ENCODE measurements at places on chromosomes 2 and 18.

DNA sequence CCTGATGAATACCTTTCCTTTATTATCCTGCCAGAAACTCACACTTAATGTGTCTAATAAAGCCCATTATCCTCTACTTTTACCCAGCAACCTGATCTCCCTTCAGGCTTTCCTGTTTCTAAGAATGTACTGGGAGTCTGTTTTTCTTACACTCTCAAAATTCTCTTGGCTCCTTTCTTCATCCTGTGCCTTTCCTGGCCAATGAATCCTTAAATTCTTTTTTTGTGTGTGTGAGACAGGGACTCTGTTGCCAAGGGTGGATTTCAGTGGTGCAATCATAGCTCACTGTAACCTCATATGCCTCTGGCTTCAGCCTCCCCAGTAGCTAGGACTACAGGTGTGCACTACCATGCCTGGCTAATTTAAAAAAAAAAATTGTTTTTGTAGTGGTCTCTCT lies 72.7 kb downstream of the MAP2 start:
- peaks cover 17% of the 10 kb centered on the region for H3K4me1 ChIP-seq
- DNase-seq, result no peak
- no peaks in the 10 kb centered on the region for H3K27me3 ChIP-seq
- H3K27ac ChIP-seq, result peak overlapping the region; percentile 74
- no peak overlapping the region for H3K4me3 ChIP-seq

GRCh38 chr18:7740821-7741220 lies 173.7 kb downstream of the PTPRM start:
- peaks cover 10% of the 10 kb centered on the region for H3K4me1 ChIP-seq
- no peaks in the 10 kb centered on the region for H3K36me3 ChIP-seq
- no peak overlapping the region for H3K4me3 ChIP-seq

- H3K4me1 ChIP-seq, result no peaks in the 10 kb centered on the region
- no peaks in the 10 kb centered on the region for H3K36me3 ChIP-seq
- no peak for DNase-seq
- H3K27me3 ChIP-seq, result no peaks in the 10 kb centered on the region
- no peak overlapping the region for H3K4me3 ChIP-seq
These were observed 466.7 kb upstream of the FSHR start for GRCh38 chr2:49621016-49621415.

GRCh38 chr2:3487432-3487831 lies 31.9 kb downstream of the ADI1 start:
- no peak overlapping the region for H3K4me3 ChIP-seq
- no peak overlapping the region for H3K27ac ChIP-seq
- H3K4me1 ChIP-seq, result no peaks in the 10 kb centered on the region

GRCh38 chr18:79540904-79541282 lies 138.7 kb upstream of the CTDP1 start:
- peaks cover 11% of the 10 kb centered on the region for H3K27me3 ChIP-seq
- DNase-seq, result no peak
- H3K4me3 ChIP-seq, result no peak overlapping the region
- no peak overlapping the region for H3K27ac ChIP-seq

GRCh38 chr18:48847807-48848486 lies 102.8 kb downstream of the SMAD7 start:
- H3K27ac ChIP-seq, result no peak overlapping the region
- no peaks in the 10 kb centered on the region for H3K4me1 ChIP-seq
- H3K4me3 ChIP-seq, result no peak overlapping the region
- no peaks in the 10 kb centered on the region for H3K27me3 ChIP-seq

- H3K36me3 ChIP-seq, result no peaks in the 10 kb centered on the region
- H3K27me3 ChIP-seq, result no peaks in the 10 kb centered on the region
- H3K4me3 ChIP-seq, result no peak overlapping the region
- DNase-seq, result no peak
- no peak overlapping the region for H3K27ac ChIP-seq
These were observed 127.8 kb downstream of the LNPK start for GRCh38 chr2:175874291-175874690.

- no peaks in the 10 kb centered on the region for H3K4me1 ChIP-seq
- no peak overlapping the region for H3K4me3 ChIP-seq
- no peak for DNase-seq
- H3K36me3 ChIP-seq, result no peaks in the 10 kb centered on the region
- H3K27ac ChIP-seq, result no peak overlapping the region
- peaks cover 20% of the 10 kb centered on the region for H3K27me3 ChIP-seq
These were observed 34.0 kb downstream of the TMEM185B start for GRCh38 chr2:120189189-120189588.

GRCh38 chr2:133541376-133541775 lies 26.9 kb downstream of the NCKAP5 start:
- H3K36me3 ChIP-seq, result no peaks in the 10 kb centered on the region
- DNase-seq, result no peak
- H3K27me3 ChIP-seq, result no peaks in the 10 kb centered on the region

DNA sequence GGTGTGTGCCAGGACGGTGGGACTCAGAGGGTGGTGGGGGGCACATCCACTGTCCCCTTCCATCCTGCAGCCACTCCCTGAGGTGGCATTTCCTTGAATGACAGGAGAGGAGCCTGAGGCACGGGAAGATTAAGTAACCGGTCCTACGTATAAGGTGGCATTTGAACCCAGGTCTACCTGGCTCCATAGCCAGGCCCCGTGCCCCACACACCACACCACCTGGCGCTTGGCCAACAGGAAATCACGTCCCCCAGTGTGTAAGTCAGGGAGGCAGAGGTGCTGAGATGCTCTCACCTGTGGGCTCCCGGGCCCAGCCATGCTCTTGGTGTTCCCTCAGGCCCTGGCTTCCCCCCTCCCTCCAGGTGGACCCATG lies 53.7 kb downstream of the HPCAL1 start:
- H3K4me3 ChIP-seq, result peak overlapping the region; percentile 51
- DNase-seq, result peak; percentile 65
- H3K27me3 ChIP-seq, result no peaks in the 10 kb centered on the region
- H3K36me3 ChIP-seq, result peaks cover 10% of the 10 kb centered on the region

DNA sequence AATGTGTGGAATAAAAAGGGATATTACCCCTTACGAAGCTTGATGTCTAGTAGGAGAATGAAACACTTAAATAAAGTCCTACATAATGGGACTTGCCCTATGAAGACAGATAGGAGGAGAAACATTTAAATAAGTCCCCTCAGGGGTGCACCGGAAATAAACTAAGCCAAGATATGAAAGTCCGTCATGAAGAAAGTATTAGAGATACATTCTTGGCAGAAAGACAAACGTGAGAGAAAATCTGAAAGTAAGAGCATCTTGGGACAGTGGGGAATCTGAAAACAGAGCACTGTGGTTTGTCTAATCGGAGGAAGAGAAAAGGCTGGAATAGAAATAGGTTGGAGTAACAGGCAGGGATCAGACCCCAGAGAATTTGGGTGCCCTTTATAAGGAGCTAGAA lies 516.9 kb upstream of the DSEL start:
- H3K36me3 ChIP-seq, result no peaks in the 10 kb centered on the region
- no peak for DNase-seq
- no peak overlapping the region for H3K4me3 ChIP-seq
- no peaks in the 10 kb centered on the region for H3K4me1 ChIP-seq
- no peak overlapping the region for H3K27ac ChIP-seq
- H3K27me3 ChIP-seq, result no peaks in the 10 kb centered on the region

DNA sequence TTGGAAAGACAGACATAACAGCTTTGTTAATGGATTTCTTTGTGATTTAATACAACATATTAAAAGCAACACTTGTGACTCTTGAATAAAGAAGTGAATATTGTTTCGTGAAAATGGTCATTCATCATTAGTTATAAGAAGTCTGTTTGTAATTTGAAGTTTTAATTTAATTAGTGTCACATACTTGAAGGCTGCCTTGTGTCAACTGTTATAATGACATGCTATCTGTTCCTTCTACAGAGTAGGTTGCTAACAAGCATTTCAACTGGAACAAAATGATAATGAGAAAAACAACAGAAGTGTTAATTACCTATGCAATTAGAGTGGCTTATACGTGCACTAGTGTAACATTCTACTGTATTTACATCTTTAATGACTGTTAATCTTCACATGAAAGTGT lies 624.7 kb downstream of the LRP1B start:
- no peak overlapping the region for H3K27ac ChIP-seq
- H3K36me3 ChIP-seq, result no peaks in the 10 kb centered on the region
- no peaks in the 10 kb centered on the region for H3K27me3 ChIP-seq
- no peaks in the 10 kb centered on the region for H3K4me1 ChIP-seq
- DNase-seq, result no peak
- H3K4me3 ChIP-seq, result no peak overlapping the region

GRCh38 chr2:29047083-29047845 lies 27.1 kb downstream of the PCARE start:
- no peaks in the 10 kb centered on the region for H3K4me1 ChIP-seq
- DNase-seq, result no peak
- no peak overlapping the region for H3K4me3 ChIP-seq
- H3K27me3 ChIP-seq, result no peaks in the 10 kb centered on the region

- H3K27me3 ChIP-seq, result no peaks in the 10 kb centered on the region
- no peak overlapping the region for H3K27ac ChIP-seq
- no peaks in the 10 kb centered on the region for H3K4me1 ChIP-seq
- no peaks in the 10 kb centered on the region for H3K36me3 ChIP-seq
- no peak overlapping the region for H3K4me3 ChIP-seq
These were observed 15.9 kb downstream of the KLHL41 start for GRCh38 chr2:169525434-169525833.

- H3K4me3 ChIP-seq, result no peak overlapping the region
- H3K4me1 ChIP-seq, result peaks cover 34% of the 10 kb centered on the region
- DNase-seq, result no peak
- no peak overlapping the region for H3K27ac ChIP-seq
These were observed 95.8 kb downstream of the SPP2 start for GRCh38 chr2:234146087-234146826.

DNA sequence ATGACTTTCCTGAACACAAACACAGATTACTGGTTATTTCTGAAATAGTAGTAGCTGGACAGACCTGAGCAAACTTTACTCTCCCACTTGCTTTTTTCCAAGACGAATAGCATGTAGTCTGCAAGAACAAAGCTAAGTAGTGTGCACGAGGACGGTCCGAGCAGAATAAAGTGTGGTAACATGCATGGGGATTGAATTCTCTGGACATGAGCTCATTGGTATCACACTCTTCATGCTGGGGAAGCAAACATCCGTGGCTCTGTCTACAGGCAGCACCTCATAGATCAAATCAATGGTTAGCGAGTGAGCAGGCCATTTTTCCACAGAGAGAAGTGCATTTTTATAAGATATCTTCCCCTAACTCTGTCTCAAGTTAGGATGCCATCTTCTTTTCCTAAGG lies 164.8 kb upstream of the STK17B start:
- no peak for DNase-seq
- peak overlapping the region; percentile 3 for H3K27ac ChIP-seq
- no peaks in the 10 kb centered on the region for H3K27me3 ChIP-seq
- H3K4me1 ChIP-seq, result peaks cover 39% of the 10 kb centered on the region
- H3K36me3 ChIP-seq, result no peaks in the 10 kb centered on the region

DNA sequence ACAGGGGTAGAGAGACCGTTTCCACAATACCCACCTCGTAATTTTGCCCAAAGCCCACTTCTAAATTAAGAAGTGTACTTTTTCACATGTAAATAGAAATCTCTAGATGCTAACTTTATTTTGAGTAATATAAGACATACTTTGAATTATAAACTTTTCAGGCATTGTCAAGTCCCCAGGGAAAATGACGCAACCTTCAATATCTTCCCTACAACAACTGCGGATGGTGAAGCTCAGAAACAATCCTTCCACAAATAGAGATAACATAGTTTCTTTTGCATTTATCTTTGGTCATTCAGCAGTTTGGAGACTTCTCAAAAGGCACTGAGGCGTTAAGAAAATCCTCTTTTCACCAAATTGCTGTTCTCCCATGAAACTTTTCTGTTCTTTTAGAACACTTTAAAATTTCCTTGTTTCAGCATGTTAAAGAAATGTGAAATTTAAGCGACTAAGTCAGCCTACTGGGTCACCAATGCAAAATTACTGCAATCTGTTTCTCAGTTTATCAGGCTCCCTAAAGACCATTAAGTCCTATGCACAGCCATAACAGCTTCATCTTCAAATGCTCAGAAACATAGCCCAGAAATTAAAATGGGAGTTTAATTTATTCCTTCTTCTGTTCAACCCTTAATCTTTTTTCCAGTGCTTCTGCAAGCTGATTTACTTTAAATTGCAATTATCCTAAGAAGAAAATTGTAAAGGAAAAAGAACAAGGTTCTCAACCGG lies 118.3 kb upstream of the DNAJC10 start:
- H3K4me3 ChIP-seq, result no peak overlapping the region
- no peaks in the 10 kb centered on the region for H3K27me3 ChIP-seq
- no peak for DNase-seq

DNA sequence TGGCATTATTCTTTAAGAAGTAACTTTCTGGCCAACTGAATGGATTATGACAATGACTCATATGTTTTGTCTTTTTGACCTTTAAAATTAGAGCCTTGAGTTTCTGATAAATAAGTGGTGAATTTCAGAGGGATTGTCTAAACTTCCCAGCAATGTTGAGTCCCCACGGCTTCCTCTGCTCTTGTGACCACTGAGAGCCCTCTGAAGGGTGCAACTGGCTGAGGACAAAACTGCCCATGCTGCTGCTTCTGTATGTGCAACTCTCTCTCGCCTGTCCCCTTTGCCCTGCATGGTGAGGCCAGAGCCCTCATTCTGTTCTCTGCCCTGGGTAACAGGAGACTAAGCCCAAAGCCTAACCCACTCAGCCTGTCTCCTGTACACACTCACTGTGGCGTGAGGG lies 52.7 kb upstream of the SLC14A1 start:
- H3K27me3 ChIP-seq, result peaks cover 48% of the 10 kb centered on the region
- no peaks in the 10 kb centered on the region for H3K36me3 ChIP-seq
- H3K4me3 ChIP-seq, result no peak overlapping the region
- no peak for DNase-seq
- H3K27ac ChIP-seq, result no peak overlapping the region

Data from Calu3 (cell line).